ENCODE measurements at places on chromosomes 4 and X.

DNA sequence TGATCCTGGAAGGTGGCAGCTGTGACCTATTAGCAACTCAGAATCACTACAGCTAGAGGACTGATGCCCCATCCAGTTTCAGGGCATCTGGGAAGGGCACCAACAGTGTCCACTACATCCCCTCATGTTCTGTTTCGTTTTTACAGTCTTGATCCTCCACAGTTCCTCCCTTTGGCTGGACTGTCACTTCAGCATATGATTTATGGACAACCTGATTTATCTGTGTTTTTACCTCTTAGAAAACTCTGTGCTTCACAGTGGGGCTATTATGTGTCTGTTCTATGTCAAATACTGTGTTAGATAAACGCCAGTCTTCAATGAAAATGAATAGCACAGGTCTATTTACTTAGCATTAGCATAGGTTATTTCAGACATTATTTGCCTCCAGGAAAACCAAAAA lies 63.1 kb upstream of the GRPR start:
- peak; percentile 21 for DNase-seq

DNA sequence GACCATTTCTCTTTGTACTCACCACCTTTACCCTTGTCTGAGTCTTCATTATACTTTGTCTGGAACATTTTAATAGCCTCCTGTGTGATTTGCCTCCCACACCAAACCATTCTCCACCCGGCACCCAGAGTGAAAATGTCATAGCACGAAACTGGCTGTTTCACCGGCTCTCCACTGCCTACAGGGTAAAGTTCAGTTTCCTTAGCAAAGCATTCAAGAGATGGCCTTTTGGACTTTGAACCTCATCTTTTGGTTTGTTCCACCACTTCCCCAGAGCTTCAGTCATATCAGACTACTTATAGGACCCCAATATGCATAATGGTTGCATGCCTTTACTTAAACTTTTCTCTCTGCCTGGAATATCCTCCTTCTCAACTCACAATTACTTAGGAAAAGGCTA lies 38.3 kb downstream of the RAP2C start:
- DNase-seq, result no peak

GRCh38 chr4:141518222-141518621 lies 118.2 kb upstream of the IL15 start:
- no peak for DNase-seq

- DNase-seq, result no peak
Measured at GRCh38 chr4:84691170-84691691, 108.3 kb downstream of the CDS1 start.

DNA sequence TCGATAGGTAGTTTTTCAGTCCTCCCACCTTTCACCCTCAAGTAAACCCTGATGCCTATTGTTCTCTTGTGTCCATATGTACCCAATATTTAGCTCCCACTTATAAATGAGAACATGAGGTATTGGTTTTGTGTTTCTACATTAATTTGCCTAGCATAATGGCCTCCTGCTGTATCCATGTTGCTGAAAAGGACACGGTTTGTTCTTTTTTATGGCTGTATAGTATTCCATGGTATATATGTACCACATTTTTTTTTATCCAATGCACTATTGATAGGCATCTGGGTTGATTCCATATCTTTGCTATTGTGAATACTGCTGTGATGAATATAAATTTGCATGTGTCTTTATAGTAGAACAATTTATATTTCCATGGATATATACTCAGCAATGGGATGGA lies 199.2 kb downstream of the RAB28 start:
- DNase-seq, result no peak

DNA sequence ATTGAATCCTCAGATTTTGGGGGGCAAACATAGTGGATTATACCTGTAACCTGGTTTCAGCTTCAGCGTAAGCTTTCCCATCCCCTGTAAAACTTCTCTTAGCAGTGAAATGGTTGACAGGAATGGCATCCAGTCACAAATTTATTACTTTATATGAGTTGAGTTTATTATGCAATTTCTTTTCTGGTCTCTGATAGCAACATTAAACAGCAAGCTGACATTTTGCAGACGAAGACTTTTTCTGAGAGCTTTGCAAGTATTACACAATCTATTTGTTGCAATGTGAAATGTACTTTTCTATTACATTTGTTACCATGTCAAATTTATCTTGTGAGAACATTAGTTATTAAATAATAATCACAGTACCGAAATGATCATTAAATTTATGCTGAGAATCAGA lies 60.6 kb downstream of the GSPT2 start:
- DNase-seq, result no peak

DNA sequence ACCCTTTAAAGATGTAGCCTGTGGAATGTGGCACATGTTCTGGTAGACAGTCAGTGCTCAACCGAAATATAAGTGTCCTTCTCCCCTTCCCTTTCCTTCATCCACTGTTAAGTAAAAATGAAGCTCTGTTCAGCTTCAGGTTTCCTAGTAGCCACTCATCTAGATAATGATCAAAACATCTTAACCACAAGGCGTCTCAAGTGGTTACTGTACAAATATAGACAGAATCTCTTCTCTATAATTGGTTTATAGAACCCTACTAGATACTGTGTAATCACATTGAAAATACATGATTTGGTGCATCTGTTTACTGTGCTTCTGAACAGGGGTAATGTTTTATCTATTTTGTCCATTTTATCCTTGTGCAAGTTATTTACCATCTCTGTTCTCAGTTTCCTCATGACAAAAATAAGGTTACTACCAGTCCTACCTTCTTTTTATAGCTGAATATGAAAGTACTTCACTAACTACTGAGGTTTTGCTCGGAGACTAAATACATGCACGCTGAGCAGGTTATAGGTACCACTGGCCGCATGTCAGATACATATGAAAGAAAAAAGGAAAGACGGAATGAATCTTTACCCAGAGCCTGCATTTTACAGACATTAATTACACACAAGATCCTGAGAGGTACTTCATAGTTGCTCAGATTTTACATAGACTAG lies 20.3 kb upstream of the SLC25A4 start:
- DNase-seq, result no peak

- no peak for DNase-seq
Measured at GRCh38 chr4:70681704-70682103, 6.6 kb upstream of the UTP3 start.

GRCh38 chr4:3387154-3387942 lies 54.4 kb upstream of the HGFAC start:
- no peak for DNase-seq

DNA sequence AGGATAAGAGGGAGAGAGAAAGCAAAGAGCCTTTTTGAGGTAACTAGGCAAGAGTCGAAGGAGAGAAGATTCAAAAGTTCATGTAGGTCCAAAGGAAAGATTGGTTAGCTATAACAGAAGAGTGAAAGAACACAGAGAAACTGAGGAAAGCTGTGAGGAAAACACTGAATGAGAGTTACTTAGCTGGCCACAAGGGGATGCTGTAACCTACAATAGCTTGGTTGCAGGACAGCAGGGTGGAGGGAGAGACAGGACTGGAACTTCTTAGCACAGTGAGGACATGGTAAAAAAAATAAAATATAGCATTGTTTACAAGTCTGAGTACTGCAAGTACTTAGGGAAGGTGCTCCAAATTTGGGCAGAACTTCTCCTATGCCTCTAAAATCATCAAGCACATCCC lies 48.3 kb downstream of the RAI2 start:
- DNase-seq, result no peak

- DNase-seq, result no peak
Measured at GRCh38 chr4:26204911-26205370, 115.9 kb upstream of the RBPJ start.

GRCh38 chr4:29538889-29539646 lies 1181.1 kb upstream of the PCDH7 start:
- DNase-seq, result no peak

GRCh38 chr4:21792736-21793135 lies 155.8 kb downstream of the KCNIP4 start:
- no peak for DNase-seq

- DNase-seq, result no peak
Measured at GRCh38 chr4:67614186-67614585, 55.7 kb downstream of the STAP1 start.

- DNase-seq, result no peak
Measured at GRCh38 chr4:86898562-86898961, 6.3 kb upstream of the C4orf36 start.

DNA sequence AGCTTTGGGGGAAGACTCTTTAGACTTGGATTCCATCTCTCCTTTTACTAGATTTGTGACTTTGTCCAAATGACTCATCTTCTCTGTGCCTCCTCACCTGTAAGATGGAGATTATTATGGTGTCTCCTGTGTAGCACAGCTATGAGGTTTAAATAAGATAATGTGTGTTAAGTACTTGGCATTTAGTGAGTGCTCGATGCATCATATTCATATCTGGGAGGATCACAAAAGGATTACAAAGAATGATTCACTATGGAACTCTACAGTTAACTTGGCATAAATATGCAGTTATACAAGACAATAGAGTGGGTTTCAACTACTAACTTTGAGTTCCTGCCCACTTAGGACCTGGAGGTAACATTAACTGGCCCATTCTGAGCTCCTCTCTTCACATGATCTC lies 2.3 kb downstream of the GBA3 start:
- DNase-seq, result no peak

DNA sequence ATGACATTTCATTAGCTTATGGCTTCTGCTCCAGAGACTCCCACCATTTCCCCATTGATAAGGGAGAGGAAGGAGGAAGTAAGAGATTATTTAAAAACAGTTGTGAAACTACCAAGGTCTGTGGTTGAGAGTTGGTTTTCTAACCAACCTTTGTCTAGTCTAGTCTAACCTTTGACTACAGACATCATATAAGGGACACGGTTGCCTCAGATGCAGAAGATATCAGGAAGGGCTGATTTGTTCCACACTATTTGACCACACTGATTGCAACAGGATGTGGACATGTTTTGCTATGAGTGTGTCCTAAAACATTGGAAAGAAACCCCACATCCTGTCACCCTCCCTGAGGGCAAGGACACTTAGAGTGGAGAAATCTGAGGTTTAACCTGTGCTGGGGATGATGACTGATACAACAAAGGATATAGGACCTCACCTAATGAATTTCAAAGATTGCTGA lies 53.0 kb downstream of the COQ2 start:
- DNase-seq, result no peak

DNA sequence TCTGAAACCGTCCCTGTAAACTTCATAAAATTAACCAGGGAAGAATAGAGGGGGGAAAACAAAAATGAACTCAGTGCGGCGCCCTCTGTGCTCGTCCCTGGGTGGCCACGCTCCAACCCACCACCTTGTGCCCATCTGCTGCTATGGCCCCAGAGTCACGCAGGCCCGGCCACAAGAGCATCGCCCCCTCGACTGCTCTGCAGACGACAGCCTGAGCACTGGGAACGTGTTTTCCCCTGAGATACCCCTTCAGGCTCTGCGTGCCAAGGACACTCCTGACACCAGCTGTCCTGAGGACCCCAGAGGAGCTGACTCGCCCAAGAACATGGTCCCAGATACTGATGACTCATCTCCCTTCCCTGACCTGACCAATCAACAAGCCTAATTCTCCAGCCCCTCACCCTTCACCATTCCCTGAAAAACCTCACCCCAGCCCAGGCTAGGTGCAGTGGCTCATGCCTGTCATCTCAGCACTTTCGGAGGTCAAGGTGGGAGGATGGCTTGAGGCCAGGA lies 64.1 kb upstream of the GPR78 start:
- DNase-seq, result no peak

DNA sequence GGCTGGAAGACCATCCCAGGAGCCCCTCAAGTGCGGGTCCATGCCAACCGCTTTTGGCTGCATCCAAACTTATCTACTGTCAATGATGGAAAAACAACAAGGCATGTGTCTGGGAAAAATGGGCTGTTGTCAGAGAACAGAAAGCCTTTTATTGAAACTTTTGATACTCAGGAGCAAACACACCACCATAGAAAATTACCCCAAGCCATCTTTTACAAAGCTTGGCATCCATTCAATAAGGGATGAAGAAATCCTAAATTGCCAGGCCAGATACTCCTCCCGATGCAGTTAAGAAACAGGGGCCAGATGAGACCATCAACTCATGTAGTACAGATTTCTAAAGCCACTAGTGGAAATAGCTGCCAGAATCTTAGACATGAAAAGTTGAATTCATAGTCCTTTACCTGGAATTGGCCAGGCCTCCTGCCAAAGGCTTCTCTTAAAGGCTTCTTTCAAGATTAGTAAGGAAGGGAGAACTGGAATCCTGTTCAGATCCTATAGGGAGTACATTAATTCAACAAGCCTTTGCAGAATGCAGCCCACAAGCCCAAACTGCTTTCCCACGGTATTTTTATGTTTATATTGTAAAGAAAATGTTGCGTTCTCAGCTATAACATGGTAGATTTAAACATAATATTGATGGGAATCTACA lies 145.4 kb upstream of the MAP3K15 start:
- DNase-seq, result no peak

- no peak for DNase-seq
Measured at GRCh38 chrX:16838202-16839066, 31.7 kb downstream of the RBBP7 start.

- no peak for DNase-seq
Measured at GRCh38 chrX:19512961-19513360, 2.3 kb downstream of the MAP3K15 start.

DNA sequence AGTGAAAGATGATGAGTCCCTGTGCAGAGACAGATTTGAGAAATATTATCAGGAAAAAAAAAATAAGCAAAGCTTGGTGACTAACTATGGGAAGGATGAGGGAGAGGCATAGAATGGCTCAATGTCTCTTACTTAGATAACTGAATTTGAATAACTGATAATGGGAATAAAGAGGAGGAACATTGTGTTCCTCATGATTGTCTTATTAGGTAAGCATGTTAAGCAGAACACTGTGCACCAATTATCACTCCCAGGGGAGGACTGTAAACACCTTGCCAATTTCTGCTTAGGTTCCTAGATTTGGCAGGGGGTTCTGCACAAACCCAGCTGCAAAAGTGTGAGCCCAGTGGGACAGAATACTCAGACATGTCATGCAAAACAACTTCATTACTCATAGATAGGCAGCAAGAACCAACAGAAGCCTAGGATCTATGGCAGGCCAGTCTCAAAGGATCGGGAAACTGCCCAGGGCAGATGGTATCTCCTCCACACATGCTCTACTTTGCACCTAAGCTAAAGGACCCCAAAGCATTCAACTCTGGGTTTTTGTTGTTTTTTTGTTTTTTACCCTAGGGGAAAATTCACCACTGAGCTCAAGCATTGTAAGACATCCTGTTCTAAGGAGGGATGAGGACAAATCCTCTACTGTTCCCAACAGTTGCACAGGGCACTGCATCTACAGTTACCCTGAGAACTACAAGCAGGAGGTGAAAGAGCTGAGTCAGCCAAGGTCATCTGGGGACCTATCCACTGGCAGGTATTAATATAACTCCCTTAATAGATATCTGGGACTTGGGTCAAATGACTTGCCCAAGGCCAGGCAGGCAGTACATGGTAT lies 907.0 kb downstream of the RAPGEF2 start:
- DNase-seq, result no peak

All from NCI-H1417 treated with DMSO at 0.1 percent for 48 hours (cell line).